ENCODE measurements at places on chromosomes 7 and 10.

GRCh38 chr7:141003172-141004065 lies 11.3 kb downstream of the MRPS33 start:
- DNase-seq, result no peak

- no peak for DNase-seq
These were observed 40.2 kb downstream of the ARL4A start for GRCh38 chr7:12727455-12728191.

DNA sequence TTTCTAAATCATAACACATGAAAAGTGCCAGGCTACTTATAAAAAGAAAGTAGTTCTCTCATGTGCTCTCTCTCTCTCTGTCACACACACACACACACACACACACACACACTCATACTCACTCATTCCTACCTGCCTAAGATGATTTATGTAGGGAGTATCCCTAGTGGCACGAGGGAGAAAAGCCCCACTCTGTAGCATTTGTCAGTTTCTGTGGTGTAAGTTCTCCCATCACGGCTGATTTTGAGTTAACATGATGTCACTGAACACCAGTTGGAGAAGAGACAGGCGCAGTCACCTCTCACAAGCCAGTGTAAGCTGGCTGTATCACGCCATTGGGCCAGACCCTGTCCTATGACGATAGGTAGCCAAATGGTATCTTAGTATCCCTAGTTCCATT lies 395.4 kb downstream of the SFMBT2 start:
- no peak for DNase-seq

DNA sequence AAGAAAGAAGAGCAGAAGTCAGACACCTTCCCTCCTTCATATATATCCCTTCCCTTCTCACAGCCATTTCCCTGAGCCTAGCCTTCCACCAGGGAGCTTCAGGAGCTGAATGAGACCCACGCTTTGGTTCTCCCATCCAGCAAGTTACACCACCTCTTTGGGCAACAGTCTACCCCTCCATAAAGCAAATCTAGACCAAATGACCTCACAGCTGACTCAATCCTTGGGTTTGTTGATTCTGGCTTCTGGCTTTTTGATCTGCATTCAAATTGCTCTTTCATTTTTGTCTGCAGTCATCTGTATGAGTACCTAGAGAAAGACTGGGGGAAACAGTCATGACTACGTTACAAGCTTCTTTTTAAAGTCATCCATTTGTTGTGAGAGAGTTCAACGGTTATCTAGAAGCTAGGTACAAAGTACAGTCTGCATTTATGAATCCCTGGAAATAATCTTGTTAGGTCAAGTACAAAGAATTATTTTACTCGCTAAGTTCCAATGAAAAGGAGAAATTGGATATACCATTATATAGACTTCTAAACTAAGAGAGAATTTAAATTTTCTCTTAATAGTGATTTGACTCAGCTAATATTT lies 86.3 kb downstream of the RAB11FIP2 start:
- DNase-seq, result no peak

GRCh38 chr10:5800782-5801181 lies 12.5 kb downstream of the GDI2 start:
- DNase-seq, result no peak

GRCh38 chr7:16954321-16954720 lies 72.5 kb upstream of the AGR3 start:
- DNase-seq, result no peak

GRCh38 chr7:47741984-47742383 lies 160.1 kb upstream of the TNS3 start:
- no peak for DNase-seq

- DNase-seq, result no peak
These were observed 10.7 kb downstream of the MTPN start for GRCh38 chr7:135966341-135967043.

DNA sequence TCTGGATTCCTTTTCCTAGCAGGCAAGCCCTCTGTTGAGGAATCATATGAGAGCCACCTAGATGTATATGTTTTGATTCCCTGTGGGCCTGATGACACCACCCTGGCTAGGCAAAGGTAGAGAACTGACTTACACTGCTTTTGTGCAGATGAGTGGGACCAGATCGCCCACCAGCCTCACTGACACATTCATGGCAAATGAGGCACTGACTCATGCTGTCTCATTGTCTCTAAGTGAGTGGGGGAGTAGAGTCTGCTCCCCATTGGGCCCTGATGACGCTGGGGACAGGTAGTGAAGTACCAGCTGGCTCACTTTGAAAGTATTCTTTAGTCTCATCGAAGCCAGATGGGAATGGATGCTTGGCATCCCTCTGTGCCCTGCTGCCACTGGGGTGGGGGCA lies 326.3 kb downstream of the ABCA13 start:
- no peak for DNase-seq

- no peak for DNase-seq
These were observed 16.7 kb downstream of the ITGB1 start for GRCh38 chr10:32941357-32941756.

- DNase-seq, result no peak
These were observed 186.6 kb downstream of the RAB11FIP2 start for GRCh38 chr10:117860135-117860534.

- DNase-seq, result no peak
These were observed 64.4 kb downstream of the RAB18 start for GRCh38 chr10:27568196-27569175.

DNA sequence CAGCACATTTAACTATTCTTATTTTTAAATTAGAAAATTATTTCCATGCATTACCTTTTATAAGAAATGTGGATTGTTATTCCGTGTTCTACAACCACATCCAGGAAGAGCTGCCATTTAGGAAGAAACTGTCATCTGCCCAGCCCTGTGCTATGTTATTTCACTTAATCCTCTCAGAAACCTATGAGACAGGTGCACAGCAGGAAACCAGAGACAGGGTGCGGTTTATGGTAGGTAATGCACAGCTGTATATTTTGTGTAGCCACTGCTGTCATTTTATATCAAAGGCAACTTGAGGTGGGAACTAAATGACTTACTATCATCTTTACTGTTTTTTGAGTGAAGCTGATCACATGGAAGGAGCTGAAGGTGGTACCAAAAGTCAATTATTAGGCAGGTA lies 232.3 kb downstream of the MAGI2 start:
- DNase-seq, result no peak

- DNase-seq, result no peak
These were observed 606 bp upstream of the RABGEF1 start for GRCh38 chr7:66739953-66740301.

Measured in NCI-H1436 treated with DMSO at 0.1 percent for 48 hours (cell line).